Hippocampal formation (tissue), 2 donors: ENCODE measurements at places on chromosomes 1 and 21.

DNA sequence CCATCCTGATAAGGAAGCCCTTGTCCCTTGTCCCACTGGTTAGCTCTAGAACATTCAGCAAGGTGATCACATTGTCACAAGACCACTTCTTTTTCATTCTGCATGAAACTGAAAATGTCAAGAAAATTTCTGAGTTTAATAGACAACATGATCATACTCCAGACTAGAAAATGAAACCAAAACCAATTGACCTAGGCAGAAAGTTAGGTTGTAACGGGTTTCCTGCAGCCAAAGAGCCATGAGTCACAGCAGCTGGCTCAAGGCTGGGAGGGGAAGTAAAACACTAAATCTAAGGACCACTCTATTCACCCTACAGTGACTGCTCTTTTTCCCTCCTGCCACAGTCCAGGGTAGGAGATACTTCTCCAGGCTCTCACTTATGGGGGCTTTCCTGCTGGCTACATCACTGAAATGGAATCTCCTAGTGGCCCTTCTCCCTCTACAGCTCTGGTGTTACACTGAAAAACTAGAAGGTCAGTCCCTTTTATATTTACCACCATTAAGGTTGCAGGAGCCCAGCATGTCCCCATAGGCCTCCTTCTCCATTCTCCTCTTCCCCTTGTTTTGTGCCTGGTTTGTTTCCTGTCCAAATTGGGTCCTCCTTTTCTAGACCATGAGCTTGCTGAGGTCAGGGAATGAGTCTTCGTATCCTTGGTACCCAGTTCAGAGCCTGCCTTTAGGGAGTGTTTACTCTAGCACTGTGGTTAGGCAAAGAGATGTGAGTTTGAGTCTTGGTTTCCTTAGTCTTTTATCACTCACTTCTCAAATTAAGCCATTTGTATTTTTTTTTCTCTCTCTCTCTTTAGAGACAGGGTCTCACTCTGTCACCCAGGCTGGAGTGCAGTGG, 236.5 kb upstream of the JUN start:
- DNase-seq: no peak

- DNase-seq: peak; percentile 83
Observed at GRCh38 chr21:33069994-33070743, at the start of gene OLIG1. Gene OLIG1 (plus strand): TSS chr21:33070141. CDS start chr21:33070247, 106 bp downstream.

- no peak for DNase-seq
Observed at GRCh38 chr1:77447669-77448068, 165.8 kb downstream of the AK5 start.

DNA sequence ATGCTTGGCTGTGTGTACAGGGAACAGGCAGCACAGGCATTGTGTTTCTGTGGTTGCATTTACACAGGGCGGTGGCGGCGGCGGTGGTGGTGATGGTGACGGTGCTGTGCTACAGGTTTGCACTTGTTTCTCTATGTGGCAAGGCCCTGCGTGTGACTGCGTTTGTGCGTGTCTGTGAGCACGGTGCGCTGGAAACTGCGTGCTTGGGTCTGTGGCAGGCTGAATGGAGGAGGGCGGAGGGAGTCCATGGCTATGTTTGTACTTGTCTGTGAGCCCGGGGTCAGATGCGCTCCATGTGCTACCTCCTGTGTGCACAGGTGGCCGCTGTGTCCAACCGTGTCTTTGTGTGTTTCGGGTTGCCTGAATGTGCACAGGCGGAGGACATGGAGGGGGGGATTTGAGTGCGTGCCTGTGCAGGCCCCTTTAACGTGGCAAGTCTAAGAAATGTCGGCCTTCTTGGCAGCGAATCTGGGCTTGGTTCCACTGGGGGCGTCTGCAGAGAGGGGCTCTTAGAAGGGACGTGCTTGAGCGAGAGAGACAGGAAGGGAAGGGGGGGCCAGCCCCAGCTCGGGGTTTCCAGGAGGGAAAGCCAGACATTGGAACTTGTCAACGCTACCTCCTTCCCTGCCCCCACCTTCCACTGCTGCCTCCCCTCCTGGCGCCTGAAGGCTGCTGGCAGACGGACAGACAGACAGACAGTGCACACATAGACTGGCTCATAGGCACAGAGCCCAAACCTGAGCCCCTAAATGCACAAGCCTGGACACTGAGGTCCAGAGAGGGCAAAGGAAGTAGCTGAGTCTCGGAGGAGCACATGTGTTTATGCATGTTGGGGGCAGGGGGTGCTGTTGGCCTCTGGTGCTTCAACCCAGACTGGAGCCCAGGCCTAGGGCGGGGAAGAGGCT, 32.7 kb upstream of the WASF2 start:
- DNase-seq: peak; percentile 60

- DNase-seq: no peak
Observed at GRCh38 chr21:27023186-27023585, 56.3 kb upstream of the ADAMTS5 start.

DNA sequence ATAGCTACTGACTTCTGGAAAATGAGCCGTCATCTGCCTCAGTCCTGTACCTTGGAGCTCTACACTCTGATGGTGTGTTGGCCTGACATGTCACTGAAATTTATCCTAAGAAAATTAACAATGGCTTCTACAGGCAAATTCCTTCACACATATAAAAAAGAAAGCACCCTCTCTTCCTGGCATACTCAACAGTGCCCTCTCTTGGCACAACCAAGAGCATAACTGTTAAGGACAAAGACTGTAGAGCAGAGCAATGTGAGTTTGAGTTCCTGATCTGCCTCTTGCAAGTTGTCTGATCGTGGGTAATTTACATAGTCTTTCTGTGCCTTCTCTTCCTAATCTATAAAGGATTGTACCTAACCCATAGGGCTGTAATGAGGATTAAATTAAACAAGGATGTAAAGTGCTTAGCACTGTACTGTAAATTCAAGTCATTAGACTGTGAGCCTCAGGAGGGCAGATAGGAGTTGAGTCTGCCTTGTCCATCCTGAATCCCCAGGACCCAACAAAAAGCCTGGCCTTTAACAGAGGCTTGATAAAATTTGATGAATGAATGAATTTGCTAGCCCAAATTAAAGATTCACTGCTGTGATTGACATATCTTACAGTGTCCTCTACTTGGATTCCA, 83.5 kb downstream of the SYF2 start:
- DNase-seq: no peak

- no peak for DNase-seq
Observed at GRCh38 chr1:56227886-56228285, 351.5 kb downstream of the PLPP3 start.

DNA sequence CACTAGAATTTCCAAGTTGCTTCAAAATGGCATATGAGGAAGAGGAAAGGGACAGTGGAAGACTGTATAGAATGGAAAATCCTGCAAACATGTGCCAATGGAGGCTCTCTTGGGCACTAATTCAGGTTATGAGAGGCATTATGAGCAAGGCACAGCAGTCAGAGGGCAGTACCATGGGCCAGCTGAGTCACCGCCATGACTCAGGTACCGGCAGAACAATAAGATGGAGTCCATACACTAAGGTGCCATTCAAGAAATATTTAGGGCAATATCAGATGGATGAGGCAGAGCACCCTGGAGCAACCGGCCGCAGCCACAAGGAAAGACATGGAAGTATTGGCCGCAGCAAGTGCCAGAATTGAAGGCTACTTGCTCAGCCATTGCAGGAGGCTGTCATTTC, 25.6 kb upstream of the VAV3 start:
- DNase-seq: no peak

- DNase-seq: no peak
Observed at GRCh38 chr21:46474382-46474781, 15.7 kb downstream of the DIP2A start.

DNA sequence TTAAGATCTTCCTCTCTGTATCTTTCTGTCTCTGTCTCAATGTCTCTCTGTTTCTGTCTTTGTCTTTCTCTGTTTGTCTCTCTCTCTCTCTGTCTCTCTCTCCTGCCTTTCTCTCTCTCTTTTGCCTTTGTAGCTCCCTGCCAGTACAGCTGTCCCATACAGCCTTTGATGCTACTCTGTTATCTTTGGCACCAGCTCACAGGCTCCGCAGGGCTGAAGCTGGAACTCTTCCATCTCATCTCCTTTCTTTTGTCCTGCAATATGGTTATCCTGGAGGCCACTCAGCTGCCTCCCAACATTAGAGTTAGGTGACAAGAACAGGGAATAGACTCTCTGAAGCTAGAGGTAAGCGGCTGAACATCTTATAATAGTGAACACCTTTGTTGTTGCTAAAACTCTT, 354.3 kb upstream of the NEGR1 start:
- DNase-seq: no peak

DNA sequence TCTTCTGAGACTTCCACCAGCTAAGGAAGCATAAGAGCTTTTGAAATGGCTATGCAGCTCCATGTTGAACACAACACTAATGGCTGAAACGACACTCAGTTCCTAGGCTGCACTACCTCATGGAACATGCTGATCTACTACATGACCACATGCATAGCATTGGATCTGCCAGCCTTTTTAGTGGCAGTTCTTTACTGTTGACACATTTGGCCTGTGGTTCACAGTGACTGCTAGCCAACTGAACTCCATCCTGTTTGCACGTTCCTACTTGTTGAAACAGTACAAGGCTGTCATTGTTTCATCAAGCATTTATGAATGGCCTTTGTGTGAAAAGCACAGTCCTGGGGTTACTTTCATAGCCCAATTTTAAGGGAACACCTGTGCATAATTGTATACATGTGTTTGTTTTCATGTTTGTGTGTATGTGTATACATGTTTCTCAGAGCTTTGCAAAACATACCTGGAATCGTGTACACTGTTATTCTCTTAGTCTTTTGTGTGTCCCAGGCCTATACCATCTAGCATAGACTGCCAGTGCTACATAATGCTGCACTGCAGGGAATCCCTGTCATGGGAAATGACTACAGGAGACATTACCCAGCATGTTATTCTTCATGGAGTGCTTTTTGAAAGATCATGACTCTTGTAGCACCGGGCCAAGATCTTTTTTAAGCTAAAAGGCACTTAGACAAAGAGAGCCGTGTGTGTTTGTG, 179.6 kb upstream of the ESRRG start:
- DNase-seq: no peak

- DNase-seq: no peak
Observed at GRCh38 chr1:4046836-4047461, 146.9 kb upstream of the C1orf174 start.

- no peak for DNase-seq
Observed at GRCh38 chr1:185483664-185484450, 166.8 kb upstream of the IVNS1ABP start.

DNA sequence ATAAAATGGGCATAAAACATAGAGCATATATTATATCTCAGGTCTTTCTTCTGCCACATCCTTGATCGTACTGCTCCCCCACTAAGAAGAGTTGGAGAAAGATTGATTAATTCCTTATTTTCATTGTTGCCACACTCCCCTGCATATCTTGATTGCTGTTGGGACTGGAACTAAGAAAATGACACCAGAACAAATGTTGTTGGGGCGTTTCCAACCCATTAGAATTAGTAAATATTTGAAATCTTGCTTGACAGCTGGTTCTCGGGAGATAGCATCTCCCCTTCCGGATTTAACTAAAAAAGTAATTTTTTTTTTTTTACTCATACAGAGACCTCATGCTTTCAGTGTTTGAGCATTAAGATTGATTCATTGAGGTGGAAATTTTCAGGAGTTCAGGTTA, 493.0 kb upstream of the PLXNA2 start:
- DNase-seq: no peak

DNA sequence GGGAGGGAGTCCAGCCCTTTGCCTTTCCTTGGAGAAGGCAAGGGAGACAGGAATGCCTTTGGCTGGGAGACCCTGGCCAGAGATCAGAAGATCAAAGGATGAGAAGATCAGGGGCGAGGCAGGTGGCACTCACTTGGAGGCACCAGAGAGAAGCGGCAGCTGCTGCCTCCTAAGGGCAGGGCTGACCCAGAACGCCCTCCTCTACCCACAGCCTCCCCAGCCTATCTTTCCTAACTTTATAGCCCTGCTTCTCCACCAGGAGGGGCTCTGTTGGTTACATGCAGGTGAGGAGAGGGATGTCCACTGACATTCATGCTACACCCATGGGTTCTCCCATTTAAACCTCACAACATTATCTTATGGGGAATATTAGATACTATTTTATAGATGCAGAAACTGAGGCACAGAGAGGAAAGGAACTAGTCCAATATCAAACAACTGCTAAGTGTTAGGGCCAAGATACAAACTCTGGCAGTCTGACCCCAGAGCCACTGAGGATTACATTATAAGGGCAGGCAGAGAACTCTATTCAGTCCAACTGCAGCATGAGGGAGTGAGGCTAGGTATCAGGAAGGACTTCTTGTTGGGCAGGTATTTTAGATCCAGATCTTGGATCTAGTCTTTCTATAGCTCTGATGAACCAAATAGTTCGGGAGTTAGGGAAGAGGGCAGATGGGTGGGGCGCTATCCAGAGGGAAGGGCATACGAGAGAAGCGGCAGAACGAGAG, 19.9 kb downstream of the LGR6 start:
- no peak for DNase-seq

DNA sequence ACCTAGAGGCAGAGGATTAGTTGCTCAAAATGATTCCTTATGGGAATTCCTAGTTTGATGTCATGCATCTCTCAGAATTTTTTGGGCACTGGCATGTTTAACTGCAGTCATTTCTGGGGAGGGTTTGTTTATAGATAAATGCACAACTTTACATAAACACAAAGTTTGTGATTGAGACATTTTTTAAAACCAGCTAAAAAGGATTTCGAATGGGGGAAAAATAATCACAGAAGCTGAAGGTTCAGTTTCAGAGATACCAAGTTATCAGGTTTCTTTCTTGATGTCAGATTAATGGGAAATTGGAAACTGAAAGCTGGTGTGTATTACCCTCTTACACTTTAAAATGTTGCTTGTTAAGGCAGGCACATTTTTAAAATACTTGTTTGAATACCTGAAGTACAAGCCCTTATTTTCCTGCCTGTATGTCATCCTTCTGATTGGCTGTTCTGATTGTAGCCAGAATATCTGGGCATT, 72.1 kb downstream of the DISP1 start:
- DNase-seq: no peak

DNA sequence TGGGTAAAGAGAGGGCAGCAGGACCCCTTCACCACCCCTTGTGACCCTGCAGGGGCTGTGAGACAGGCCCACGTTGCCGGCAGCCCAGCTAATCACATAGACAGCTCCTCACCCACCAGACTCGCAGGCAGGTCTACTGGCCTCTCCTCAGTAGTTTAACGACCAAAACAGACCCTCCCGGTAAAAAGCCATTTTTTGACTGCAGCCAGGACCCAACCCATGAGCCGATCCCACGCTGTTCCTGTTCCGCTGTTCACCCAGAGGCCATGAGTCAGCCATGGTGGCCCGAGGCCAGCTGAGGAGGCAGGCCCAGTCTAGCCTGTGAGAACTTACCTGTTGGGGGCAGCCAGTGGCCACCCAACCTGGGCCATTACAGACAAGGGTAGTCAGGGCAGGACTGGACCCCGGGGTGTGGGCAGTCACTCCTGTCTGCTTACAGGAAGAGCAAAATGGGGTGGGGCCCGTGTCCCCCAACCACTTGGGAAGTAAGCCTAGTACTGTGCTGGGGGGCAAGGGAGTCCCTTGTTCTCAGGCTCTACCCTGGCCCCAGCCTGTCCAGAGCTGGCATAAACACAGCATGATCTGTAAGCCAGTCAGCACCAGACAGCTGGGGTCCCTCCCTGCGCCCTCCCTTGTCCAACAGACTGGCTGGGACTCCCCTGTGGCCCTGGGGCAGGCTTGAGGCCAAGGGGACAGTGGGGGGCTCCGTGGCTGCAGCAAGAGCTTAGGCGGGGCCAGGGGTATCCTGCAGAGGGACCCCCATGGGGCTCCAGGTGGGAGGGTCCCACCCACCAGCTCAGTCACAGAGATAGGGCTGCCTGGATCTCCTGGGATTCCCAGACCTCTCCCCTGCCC, 61.9 kb downstream of the WNT9A start:
- no peak for DNase-seq

GRCh38 chr1:184056921-184057555, 5.5 kb downstream of the TSEN15 start:
- no peak for DNase-seq
